ENCODE measurements at places on chromosomes 2 and 18.

DNA sequence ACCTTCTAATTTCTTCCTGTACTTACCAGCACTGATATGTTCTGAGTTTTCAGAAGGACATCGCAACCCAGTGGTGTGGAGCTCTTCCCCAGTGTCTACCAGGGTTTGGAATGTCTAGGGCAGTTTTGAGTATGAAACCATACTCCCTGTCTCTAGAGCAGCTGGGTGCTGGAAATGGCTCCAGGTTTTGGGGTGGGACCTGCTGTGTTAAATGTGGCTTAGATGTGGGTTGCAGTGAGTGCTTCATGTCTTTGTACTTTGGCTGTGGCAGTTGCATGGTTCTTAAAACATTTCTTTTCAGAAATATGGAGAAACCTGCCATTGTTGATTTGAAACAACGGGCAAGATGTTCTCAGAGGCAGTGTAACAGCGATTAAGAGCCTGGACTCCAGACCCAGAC lies 48.5 kb downstream of the ACSL3 start:
- no peak for DNase-seq

DNA sequence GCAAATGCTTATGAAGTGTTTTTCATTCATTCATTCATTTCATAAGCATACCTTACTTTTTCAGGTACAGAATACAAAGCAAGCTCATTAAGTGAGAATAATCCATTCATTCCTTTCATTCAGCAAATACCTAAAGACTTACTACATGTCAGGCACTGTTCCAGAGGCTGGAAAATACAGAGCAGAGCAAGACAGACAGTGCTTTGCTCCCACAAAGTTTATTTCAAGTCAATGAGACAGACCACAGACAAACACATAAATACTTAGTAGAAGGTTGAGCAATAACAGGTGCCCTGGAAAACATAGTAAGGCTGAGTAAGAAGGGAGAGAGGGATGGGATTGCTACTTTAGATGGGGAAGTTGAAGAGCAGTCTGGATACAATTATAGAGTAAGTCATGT lies 309.8 kb downstream of the C1D start:
- DNase-seq: no peak

- DNase-seq: no peak
Observed at GRCh38 chr2:221606424-221606823, 34.3 kb upstream of the EPHA4 start.

GRCh38 chr2:69680001-69680675 lies 36.6 kb upstream of the AAK1 start:
- DNase-seq: peak; percentile 76

GRCh38 chr2:241894681-241895426 lies 25.3 kb downstream of the RTP5 start:
- DNase-seq: no peak

- DNase-seq: no peak
Observed at GRCh38 chr2:19929226-19929625, 27.4 kb upstream of the TTC32 start.
